ENCODE measurements at places on chromosomes 6 and 20. TPM values are rescaled to one million over a fixed set of nuclear protein-coding genes. Genes with fewer than 3 reads are reported as not detected.

The RBM24 gene
- polyA plus RNA-seq, result 214 TPM

The PHACTR1 gene
- polyA plus RNA-seq, result 0.33 TPM

The TXLNB gene
- 1.8 TPM for polyA plus RNA-seq

The MAPK13 gene
- polyA plus RNA-seq, result 0.52 TPM

The FAXC gene
- 0.36 TPM for polyA plus RNA-seq

The GPR6 gene
- not detected for polyA plus RNA-seq

The GPX5 gene
- not detected for polyA plus RNA-seq

The CDC5L gene
- polyA plus RNA-seq, result 21.0 TPM

The CTAGE9 gene
- polyA plus RNA-seq, result not detected

The MUCL3 gene
- polyA plus RNA-seq, result not detected

The TMC2 gene
- 0.04 TPM for polyA plus RNA-seq

The MUC22 gene
- not detected for polyA plus RNA-seq

The LY6G6F gene
- 0.05 TPM for polyA plus RNA-seq

The CCN6 gene
- polyA plus RNA-seq, result not detected

The MBOAT1 gene
- polyA plus RNA-seq, result 0.31 TPM

The SCRT2 gene
- polyA plus RNA-seq, result not detected

The HLA-DRB5 gene
- polyA plus RNA-seq, result 1.2 TPM

The RHAG gene
- polyA plus RNA-seq, result 0.04 TPM

The GPRC6A gene
- not detected for polyA plus RNA-seq

The CLDN20 gene
- not detected for polyA plus RNA-seq

The SLC32A1 gene
- polyA plus RNA-seq, result not detected

The TP53TG5 gene
- polyA plus RNA-seq, result 1.0 TPM

The PAX1 gene
- polyA plus RNA-seq, result 0.16 TPM

The TMEM74B gene
- 0.53 TPM for polyA plus RNA-seq

The CTSZ gene
- polyA plus RNA-seq, result 38.2 TPM

The LY6G6C gene
- polyA plus RNA-seq, result not detected

The UBD gene
- 0.23 TPM for polyA plus RNA-seq

The TRIM15 gene
- polyA plus RNA-seq, result 0.01 TPM

The DEFB124 gene
- polyA plus RNA-seq, result 0.18 TPM

The LHFPL5 gene
- polyA plus RNA-seq, result not detected

The LPIN3 gene
- 1.1 TPM for polyA plus RNA-seq

The NR2E1 gene
- not detected for polyA plus RNA-seq
